ENCODE measurements at places on chromosomes 3 and 15. TPM values are rescaled to one million over a fixed set of nuclear protein-coding genes. Genes with fewer than 3 reads are reported as not detected.

Gene ZNF445
- total RNA-seq: 15.7 TPM

DNA sequence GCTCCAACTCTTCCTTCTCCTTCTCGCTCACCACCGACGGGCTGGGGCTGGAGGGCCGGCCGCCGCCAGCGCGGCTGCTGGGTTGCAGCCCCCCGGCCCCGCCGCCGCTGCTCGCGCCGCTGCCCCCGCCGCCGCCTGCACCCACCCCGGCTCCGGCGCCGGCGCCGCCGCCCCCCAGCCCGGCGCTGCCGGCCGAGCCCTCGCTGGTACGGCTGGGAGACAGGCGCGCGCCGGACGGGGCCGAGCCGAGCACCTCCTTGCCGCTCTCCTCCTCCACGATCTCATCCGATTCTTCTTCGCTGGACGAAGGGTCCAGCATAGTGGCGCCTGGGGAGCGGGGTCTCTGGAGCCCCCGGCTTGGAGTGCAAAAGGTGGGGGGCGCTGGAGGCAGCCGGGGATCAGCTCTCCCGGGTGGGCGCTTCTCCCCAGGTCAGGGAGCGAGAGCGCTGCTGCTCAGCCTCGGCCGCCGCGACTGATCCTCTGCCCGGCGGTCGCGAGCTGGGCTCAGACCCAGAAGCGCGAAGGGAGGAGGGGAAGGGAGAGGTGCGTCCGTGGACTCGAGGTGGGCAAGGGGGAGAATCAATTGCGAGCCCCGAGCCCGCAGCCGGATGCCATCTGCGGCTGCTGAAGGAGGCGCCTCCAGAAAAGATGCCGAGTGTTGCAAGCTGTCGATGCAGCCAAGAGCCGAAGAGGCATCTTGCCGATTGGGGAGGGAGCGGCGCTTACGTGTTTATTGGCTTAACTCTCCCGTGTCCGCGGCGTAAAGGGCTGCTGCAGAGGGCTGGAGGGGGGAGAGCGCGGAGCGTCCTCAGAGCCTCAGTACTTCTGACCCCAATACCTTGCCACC is at the start of gene CADPS:
Gene CADPS, minus strand, starts transcription at position 706 of the 847 bp plus-strand sequence. Its CDS starts 387 bp downstream, at position 319.
- peaks cover 10% of the 10 kb centered on the region for H3K27me3 ChIP-seq
- H3K4me1 ChIP-seq: peaks cover 14% of the 10 kb centered on the region

DNA sequence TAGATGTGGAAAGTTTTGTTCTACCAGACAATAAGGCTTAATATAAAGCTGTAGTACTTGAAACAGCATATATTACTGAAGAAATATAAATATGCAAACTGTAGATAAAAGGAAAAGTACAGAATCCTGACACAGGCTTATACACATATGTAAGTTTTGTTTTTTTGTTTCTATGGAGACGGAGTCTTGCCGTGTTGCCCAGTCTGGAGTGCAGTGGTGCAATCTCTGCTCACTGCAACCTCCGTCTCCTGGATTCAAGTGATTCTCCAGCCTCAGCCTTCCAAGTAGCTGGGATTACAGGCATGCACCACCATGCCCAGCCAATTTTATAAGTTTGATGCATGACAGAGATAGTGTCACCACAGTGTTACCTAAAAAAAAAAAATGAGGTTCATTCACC is 29.1 kb upstream of the ZNF445 start:
- H3K4me3 ChIP-seq: no peak overlapping the region
- no peaks in the 10 kb centered on the region for H3K27me3 ChIP-seq
- no peak overlapping the region for H3K27ac ChIP-seq
- H3K4me1 ChIP-seq: peaks cover 23% of the 10 kb centered on the region
- peaks cover 11% of the 10 kb centered on the region for H3K36me3 ChIP-seq
- no peak for DNase-seq

Gene CPLX3
- not detected for total RNA-seq

Gene BLM
- 0.81 TPM for total RNA-seq

- H3K4me1 ChIP-seq: peaks cover 5% of the 10 kb centered on the region
- H3K36me3 ChIP-seq: no peaks in the 10 kb centered on the region
- DNase-seq: no peak
- no peaks in the 10 kb centered on the region for H3K27me3 ChIP-seq
- no peak overlapping the region for H3K4me3 ChIP-seq
- H3K27ac ChIP-seq: no peak overlapping the region
Observed at GRCh38 chr3:156259896-156260295, 139.5 kb downstream of the KCNAB1 start.
